Fibroblast of gingiva (primary cell): ENCODE measurements at places on chromosomes 2 and 18.

DNA sequence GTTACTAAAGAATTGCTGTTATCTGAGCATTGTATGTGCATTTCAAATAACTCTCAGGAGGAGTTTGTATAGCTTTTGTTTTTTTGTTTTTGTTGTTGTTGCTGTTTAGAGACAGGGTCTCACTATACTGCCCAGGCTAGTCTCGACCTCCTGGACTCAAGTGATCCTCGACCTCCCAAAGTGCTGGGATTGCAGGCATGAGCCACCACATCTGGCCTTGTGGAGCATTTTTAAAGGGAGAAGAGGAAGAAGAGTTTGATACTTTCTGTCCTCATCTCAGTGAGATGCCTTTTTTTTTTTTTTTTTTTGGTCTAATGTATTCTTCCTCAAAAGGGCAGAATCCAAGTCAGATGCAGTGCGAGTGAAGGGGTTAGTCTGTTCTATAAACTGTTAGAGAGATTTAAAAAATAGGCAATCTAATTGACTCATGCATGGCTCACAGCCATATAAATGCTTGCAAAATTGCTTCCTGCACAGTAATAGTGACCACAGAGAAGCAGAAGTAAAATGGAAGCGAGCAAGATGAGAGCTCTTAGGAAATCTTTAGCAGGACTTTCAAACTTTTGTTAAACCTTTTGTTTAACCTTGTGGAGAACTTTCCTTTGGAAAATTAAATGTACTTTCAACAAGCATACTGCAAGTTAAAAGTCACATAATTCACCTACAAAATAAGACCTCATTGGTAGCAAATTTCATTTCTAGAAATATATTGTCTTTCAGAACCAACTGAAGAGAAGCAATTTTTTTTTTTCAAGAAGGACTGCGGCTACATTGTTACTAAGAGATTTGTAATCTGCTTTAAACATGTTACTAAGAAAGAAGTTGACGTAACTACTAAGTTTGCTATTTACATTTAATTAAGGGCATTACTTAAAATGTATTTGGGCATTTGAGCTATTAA lies 52.3 kb upstream of the ROCK1 start:
- peak; percentile 95 for DNase-seq

GRCh38 chr2:44566059-44566458 lies 204.3 kb downstream of the CAMKMT start:
- no peak for DNase-seq

GRCh38 chr18:76353500-76353899 lies 141.5 kb downstream of the ZNF516 start:
- no peak for DNase-seq

DNA sequence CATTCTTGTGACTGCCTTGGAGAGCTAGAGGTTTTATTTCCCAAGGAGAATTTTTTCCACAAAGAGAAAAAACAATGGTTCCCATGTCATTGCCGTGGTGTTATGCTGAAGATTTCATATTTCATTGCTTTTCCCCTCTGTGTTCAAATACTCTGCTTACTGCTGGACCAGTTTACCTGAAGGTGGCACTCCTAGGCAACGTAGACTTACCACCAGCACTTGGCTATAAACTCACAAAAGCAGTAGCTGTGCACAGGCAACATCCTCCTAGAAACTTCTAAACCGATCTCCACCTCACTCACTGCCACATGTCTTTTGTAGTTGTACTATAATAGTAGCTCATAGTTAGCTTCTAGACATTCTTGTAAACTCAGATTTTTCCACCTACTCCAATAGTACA lies 1319.7 kb upstream of the CRIM1 start:
- no peak for DNase-seq

DNA sequence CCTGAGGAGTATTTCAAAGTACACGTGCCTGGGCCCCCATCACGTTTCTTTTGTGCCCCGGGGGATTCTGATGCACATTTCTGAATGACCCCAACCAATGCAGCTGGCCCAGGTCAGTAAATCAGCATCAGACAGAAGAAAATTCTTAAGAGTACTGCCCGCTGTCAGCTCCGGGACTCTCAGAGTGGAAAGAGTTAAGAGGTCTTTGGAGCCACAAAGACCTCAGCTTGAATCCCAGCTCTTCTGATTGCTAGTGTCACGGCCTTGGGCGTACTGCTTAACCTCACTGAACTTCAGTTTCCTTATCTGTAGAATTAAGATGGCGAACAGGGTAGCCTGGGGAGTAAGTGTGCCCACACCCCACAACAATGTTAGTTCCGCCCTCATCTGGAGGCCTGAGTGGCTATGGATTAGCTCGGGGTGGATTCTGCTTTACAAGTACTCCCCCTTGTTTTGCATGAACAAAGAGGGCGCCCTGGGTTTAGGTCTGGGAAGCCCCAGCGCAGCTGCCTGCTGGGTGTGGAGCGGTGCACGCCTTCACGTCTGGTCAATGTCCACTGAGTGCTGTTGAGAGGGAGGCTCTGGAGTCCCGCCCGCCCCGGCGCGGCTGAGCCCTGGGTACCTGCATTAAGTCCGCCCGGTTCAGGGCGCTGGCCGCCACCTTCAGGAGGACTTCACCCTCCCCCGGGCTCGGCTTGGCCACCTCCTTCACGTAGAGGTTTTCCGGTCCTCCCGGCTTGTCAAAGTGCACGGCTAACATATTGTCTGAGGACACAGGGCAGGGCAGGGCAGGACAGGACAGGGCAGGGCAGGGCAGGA lies 858 bp downstream of the TP53I3 start:
- DNase-seq: peak; percentile 79

- DNase-seq: no peak
These were observed 56.7 kb downstream of the MAPK4 start for GRCh38 chr18:50616484-50617048.
